Coronary artery (tissue), 2 donors: ENCODE measurements at places on chromosomes 7 and 10.

DNA sequence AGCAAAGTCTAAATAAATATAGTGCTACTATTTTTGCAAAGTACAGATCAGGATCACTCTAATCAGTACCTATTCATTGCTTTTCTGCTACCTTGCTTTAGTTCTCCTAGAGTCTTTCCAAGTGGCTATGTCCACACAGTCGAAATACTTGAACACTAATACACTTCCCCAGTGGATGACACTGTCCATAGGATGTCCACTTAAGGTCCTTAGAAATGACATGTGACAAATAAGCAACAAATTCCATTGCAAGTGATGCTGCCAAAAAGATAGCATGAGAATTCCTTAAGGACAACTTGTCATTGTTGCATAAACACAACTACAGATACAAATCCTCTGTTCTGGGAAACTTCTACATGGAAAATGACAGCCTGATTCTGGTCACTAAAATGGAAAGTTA, 93.6 kb downstream of the ANK3 start:
- no peak for DNase-seq

- no peak for DNase-seq
These were observed 326.2 kb upstream of the AUTS2 start for GRCh38 chr7:69272101-69272500.

- no peak for DNase-seq
These were observed 87.8 kb upstream of the DKK1 start for GRCh38 chr10:52226197-52226847.

GRCh38 chr10:97217299-97217698, 31.5 kb upstream of the SLIT1 start:
- no peak for DNase-seq

GRCh38 chr10:31549896-31550295, 230.9 kb downstream of the ZEB1 start:
- DNase-seq = no peak

- peak; percentile 78 for DNase-seq
These were observed 1.2 kb downstream of the GPNMB start for GRCh38 chr7:23247603-23248335.

DNA sequence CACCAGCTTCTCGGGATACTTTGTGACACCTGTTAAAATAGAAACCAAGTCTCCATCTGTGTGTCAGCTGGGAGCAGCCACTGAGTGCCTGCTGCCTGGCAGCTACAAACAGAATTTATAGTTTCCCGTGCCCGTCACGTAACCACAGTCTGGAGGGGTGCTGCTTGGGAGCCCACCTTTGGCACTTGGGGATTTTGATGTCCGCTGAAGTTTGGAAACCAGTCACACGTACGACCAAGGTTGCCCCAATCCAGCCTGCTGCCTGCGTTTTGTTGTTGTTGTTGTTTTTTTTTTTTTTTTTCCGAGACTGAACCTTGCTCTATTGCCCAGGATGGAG, 1.6 kb downstream of the TRRAP start:
- DNase-seq = peak; percentile 33

DNA sequence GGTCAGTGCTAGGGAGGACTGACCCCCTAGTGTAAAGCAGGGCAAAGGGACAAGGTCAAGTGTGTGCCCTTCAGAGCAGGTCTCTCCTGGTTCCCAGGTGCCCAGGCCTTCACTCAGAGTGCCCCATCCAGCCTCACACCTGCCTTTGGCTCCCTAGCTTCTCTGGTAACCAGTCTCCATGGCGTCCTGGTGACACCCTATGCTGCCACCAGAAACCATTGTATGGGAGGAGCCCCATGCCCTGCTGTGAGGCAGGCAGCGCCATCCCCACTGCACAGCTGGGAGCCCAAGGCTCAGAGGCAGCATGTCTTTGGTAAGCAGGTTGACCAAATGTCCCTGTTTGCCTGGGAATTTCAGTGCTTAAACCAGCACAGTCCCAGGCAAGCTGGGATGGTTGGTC, 33.1 kb upstream of the HMX3 start:
- no peak for DNase-seq

- no peak for DNase-seq
These were observed 118.3 kb downstream of the AKR1D1 start for GRCh38 chr7:138194567-138194966.

DNA sequence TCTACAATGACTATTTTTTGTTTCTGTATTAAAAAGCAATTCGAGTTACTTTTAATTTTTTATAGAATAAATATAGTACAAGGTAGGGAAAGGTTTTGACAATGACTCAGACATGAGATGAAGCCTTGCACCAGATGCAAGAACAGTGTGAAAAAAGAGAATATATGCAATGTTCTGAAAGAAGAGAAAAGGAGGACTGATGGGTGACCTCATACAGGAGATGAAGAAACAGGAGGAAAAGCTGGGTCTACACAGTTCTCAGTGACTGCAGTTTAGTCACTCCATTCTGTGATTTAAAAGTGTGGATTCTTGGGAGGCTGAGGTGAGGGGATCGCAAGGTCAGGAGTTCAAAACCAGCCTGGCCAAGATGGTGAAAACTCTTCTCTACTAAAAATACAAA, 38.3 kb upstream of the YAE1 start:
- no peak for DNase-seq

GRCh38 chr10:79116368-79116767, 47.6 kb downstream of the ZMIZ1 start:
- DNase-seq = no peak

GRCh38 chr10:71554671-71555070, 158.0 kb downstream of the CDH23 start:
- DNase-seq = no peak

DNA sequence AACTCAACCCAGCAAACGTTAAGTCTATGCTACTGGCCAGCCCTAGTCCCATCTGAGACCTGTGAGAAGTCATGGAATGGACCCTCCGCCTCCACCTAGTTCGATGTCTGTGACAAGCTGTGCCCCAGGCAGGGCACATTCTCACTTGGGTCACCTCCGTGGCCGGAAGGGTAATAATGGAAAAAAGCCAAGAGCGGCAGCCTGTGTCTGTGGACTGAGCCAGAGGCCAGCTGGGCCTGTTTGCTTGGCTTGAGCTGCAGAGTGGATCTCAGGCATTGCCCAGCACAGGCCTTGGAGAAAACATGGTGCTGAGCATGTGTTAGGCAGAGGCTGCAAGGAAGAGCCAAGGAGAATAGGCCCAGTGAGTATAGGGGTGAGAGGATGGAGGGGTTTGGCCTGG, 97.8 kb downstream of the GALNT17 start:
- DNase-seq = no peak

DNA sequence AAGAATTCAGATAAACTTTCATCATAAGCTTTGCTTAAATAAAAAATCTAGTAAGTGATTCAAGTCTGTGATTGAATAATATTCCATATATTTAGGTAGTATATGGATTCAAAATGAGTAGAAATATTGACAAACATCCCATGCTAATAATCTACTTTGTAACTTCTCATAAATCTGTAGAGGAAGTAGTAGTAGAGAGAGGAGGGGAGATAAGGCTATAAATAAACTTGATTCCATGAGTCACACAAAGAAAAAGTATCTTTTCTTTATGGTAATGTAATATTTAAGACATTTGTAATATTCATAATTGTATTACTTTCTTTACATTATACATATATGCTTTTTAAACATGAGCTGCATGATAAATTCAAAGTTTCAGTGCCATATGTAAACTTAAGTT, 25.6 kb upstream of the CD36 start:
- DNase-seq = no peak

- DNase-seq = no peak
These were observed 104.9 kb upstream of the ACBD5 start for GRCh38 chr10:27345455-27345920.

DNA sequence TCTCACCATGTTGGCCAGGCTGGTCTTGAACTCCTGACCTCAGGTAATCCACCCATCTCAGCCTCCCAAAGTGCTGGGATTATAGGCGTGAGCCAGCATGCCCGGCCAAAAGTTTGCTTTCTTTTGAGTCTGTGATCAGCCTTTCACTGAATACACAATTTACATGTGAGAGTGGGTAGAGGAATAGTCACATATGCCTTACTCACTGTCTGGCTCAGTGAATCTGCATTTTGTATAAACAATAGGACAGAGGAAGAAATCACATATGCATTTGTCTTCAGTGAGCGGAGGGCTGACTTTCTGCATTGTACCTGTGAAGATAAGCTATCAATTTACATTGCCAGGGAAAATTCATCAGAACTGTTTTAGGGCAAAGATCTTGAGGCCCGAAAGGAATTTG, 2.5 kb upstream of the TECPR1 start:
- DNase-seq = no peak

- DNase-seq = no peak
These were observed 2.6 kb upstream of the TNS3 start for GRCh38 chr7:47584536-47584895.

GRCh38 chr7:44111761-44112160, 7.6 kb downstream of the AEBP1 start:
- no peak for DNase-seq

GRCh38 chr7:81743201-81743600, 26.6 kb downstream of the HGF start:
- no peak for DNase-seq

- DNase-seq = no peak
These were observed 421.3 kb downstream of the EXOC4 start for GRCh38 chr7:133674079-133674763.

GRCh38 chr7:55160539-55160938, 141.7 kb downstream of the EGFR start:
- DNase-seq = no peak

DNA sequence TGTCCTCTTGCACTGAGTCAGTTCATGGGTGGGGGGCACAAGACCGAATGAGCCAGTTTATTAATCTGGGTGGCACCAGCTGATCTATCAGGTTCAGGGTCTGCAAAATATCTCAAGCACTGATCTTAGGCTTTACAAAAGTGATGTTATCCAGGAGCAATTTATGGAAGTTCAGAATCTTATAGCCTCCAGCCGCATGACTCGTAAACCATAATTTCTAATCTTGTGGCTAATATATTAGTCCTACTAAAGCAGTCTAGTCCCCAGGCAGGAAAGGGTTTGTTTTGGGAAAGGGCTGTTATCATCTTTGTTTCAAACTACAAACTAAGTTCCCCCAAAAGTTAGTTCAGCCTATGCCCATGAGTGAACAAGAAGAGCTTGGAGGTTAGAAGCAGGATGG, 33.9 kb downstream of the AKR1C8 start:
- no peak for DNase-seq

- no peak for DNase-seq
These were observed 12.0 kb upstream of the SVOPL start for GRCh38 chr7:138713191-138713590.

GRCh38 chr10:120802935-120803334, 48.2 kb upstream of the WDR11 start:
- DNase-seq = no peak

GRCh38 chr7:148044173-148044572, 546.4 kb upstream of the C7orf33 start:
- DNase-seq = no peak

DNA sequence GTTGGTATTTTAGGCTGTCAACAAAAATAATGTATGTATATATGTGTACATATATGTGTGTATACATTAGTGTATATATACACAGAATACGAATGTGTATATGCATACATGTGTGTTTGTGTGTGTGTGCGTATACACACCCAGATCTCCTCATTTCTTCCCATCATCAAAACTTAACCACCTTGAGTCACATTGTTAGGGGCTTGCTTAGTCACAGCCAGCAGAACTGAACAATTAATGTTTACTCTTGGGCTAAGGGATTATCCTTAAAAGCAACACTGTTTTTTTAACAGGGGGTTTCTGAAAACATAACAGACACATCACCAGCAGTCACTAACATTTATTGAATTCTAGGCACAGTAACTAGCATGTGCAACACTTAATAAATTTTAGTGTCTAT, 83.0 kb upstream of the ASAH2 start:
- no peak for DNase-seq

GRCh38 chr7:95772298-95772770, at the start of gene DYNC1I1:
TSS of gene DYNC1I1 (plus strand) at chr7:95772554. CDS start at chr7:95804730, 32,176 bp downstream.
- DNase-seq = no peak

DNA sequence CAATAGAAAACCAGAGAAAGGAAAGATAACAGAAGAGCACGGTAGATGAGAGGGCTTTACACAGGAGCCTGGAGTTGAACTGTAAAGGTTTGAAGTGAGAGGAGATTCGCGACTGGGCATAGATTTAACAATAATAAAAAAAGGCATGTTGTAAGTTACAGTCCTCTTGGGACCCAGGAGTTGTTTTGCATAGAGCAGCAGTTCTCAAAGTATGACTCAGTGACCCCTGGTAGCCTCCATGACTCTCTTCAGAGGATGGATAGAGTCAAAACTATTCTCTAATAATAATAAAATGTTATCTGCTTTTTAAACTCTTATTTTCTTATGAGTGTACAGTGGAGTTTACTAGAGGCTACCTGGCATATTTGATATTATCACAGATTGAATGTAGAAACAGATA, 262.3 kb downstream of the SORCS3 start:
- DNase-seq = no peak

- DNase-seq = no peak
These were observed 42.6 kb downstream of the GTF2IRD1 start for GRCh38 chr7:74496272-74496671.

DNA sequence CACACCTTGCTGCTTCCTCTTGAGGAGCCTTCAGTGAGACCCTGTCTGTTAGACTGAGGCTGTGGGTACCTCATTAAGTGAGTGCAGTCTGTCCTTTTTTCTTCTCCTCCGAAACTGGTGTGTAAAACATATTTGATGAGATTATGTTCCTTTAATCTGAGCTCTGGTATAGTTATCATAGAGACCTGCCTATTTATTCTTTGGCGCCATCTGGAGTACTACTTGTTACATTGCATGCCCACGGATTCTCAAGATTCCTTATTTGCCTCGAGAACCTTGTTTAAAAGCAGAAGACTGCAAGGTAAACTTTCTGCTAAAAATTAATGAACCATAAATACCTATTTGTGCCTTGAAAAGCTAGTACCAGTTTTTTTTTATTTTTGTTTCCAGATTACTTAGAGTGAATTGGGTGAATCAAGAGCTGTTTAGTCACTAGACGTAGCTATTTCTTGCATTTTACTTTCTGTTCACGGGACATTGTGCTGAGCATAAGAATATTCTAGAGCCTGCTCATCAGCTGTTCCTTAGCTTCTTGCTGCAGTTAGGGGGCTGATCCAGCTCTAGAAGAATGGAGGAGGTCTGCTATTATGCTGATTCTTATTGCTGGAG, 16.9 kb upstream of the STMP1 start:
- DNase-seq = no peak

DNA sequence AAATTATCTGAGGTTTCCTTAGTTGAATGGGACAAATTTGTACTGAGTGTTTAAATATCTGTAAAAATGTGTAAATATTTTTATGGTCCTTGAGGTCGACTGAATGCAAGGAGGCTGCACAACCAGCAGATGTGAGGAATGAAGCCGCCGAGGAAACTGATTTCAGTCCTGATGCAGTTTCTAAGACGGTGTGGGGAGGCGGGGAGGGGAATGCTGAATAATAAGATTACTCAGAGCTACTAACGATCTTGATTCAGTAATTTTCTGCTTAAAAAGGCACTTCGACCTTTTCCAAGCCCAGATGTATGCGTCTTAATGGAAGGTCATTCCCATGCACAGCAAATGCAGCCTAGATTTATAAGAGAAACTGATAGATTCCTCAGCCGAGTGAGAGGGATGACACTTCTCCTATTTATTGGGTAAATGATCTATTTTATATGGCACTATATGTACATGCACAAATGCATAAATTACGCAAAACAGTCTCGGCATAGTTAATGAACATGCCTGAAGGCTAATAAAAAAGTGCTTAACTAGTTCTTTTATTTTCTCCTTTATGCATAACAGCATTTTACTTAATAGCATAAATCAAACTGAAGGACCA, 167.6 kb upstream of the PITRM1 start:
- DNase-seq = no peak

GRCh38 chr7:99784007-99784406, at the start of gene CYP3A4:
TSS of gene CYP3A4 (minus strand) at chr7:99784184. CDS start at chr7:99784081, 103 bp downstream.
- no peak for DNase-seq

- DNase-seq = peak; percentile 81
These were observed 82.2 kb downstream of the SORBS1 start for GRCh38 chr10:95478935-95479334.
